ENCODE measurements at places on chromosomes 5 and 9.

DNA sequence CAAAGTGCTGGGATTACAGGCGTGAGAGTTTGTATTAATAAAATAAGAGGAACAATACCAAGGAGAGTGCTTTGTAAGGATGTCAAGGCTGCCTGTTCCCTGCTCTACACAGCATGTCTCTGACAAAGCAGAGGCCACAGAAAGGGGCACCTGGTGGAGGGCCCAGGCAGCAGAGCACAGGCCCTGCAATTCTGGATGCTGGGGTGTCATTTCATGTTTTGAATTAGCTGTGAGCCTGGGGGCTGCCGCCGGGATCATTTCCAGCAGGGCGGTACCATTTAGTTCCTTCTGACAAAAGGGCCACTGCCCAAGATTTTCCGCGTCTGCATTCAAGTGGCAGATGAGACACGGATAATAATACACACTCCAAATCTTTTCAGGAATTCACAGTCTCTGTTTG is 396.9 kb downstream of the GADD45G start:
- DNase-seq = no peak

DNA sequence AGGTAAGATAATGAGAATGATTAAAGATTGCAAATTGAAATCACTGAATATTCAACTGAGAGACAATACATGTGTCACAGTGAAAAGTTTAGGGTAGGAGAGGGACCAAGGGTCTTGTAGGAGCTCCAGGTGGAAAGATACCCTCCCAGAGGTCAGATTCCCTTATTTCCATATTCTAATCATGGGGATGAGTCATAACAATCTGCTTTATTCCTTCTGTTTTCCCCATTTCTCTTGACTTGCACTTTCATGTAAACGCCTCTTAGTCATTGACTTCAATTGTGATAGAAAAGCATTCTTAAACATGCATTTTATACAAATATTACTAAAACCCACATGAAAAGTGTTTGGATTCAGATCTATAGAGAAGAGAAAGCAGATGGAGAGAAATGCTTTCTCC is 81.3 kb upstream of the CTSL start:
- no peak for DNase-seq

DNA sequence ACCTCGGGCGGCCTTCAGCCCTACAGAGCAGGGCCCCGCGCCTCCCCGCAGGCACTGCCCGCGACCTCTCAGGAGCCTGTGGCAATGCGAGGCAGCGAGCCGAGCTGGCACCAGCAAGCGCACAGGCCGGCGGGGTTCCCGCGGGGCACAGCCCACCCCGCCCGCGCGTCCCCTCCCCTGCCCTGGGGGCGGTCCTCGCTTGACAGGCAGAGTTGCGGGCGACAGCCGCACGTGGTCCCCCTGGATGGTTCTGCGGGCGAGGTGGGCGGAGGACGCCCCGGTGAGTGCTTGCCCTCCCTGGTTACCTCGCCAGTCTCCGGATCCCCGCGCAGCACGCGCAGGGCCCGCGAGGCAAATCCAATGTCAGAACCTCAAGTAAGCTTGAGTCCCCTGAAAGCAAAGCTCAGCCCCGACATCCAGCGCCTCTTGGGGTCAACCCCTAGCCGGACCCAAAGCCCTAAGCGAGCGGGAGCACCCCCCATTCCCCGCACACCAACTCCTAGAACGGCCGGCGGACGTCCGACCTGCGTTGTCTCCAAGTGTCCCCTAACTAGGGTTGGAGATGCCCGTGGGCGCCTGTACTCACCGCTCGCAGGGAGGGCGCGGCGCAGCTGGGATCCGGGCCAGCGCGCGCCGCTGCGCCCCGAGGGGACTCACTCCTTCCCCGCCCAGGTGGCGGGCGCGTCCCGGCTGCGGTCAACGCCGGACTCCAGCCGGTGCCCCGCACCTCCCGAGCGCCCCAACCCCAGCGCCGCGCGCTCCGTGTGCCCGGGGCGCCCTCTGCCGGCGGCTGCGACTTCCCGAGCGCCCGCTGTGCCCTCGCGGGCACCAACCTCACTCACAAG is at the start of gene DRD1:
Gene DRD1, minus strand, starts transcription at position 123 of the 845 bp plus-strand sequence. CDS start 1,083 bp downstream, outside the sequence.
- peak; percentile 1 for DNase-seq

GRCh38 chr5:95872346-95873268 is 50.1 kb upstream of the GLRX start:
- no peak for DNase-seq

DNA sequence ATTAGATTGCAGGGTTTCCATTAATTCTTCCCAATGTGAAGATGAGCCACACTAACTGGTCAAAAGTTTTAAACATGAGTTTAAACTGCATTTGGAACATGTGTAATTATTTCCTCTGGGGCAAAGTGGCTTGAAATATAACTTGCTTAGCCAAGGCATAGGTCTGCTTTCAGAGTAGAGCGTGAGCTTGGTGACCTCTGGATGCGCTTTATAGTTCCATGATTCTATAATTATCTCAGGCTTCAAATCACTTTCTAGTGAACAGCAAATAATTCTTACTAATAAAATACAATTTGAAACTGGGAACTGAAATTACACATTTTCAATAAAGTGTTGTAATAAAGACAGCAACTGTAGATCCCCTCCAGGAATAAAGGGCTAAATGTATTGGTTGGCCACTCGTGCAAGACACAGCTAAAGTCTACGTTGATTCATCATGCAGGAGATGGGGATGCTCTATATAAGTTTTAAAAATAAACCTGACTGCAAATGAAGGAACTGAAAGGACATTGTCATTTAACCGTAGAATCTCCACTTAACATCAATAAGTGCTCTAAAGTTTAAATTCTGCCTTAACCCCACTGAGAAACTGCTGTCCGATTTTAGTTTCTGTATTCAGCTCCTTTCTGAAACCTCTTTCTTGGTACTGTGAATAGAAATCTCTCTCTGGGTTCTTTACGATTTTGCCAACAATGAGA is 460.0 kb downstream of the PSAT1 start:
- DNase-seq = no peak

DNA sequence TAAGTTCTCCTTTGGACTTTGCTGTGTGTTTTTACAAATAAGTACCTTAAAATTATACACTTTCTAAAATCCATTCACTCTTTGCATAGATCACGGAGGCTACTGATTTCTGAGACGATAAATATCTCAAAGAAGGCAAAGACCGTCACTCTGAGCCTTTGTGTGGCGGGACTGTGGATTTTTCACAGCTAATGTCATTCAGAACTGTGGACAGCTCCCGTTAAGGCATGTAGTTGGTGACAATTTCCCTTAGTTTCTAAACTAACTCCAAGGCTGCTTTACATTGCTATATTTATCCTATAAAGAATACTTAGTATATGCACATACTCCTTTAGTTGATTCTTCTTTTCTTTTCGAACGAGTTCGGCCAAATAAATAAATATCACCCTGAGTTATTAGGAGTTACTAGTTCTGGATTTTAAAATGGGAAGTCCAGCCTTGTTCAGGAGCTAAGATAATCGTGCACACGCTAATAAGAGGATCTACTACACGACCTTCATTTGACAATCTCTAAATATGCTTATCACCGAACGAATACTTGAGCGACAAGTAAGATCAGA is 1.8 kb downstream of the HCN1 start:
- DNase-seq = no peak

DNA sequence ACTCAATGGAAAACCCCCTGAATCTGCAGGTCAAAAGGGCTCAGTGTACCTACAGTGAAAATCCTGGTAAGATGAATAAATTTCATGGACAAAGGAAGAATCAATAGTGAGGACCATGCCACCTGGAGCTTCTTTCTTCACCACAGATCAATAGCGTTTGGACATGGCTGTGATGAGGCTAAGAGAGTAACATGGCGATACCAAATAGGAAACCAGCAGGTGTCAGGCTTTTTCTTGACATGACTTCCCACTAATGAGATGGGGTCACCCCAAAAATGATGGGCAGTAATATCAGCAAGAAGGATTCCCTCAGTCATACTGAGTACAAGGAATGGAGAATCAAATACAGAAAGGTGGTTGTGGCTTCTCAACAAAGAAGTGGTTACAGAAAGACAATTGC is 208.5 kb upstream of the PLPPR1 start:
- no peak for DNase-seq

- no peak for DNase-seq
Measured at GRCh38 chr9:134518004-134518606, 123.5 kb upstream of the COL5A1 start.

GRCh38 chr5:94263068-94263467 is 355.3 kb downstream of the KIAA0825 start:
- DNase-seq = no peak

DNA sequence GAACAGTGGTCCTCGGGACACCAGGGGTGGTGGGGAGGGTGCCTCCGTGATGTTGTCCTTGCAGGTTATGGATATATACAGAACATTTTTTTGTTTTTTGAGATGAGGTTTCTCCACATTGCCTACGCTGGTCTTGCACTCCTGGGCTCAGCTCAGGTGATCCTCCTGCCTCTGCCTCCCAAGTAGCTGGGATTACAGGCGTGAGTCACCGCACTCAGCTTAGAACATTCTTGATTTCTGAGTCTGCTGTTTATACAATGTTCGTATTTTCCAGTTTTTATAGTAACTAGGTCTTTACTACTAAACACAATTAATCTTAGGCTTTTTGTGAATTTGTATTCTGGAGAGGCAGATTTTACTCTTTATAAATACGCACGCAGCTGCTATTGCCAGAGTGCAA is 6.0 kb downstream of the PMPCA start:
- DNase-seq = no peak

DNA sequence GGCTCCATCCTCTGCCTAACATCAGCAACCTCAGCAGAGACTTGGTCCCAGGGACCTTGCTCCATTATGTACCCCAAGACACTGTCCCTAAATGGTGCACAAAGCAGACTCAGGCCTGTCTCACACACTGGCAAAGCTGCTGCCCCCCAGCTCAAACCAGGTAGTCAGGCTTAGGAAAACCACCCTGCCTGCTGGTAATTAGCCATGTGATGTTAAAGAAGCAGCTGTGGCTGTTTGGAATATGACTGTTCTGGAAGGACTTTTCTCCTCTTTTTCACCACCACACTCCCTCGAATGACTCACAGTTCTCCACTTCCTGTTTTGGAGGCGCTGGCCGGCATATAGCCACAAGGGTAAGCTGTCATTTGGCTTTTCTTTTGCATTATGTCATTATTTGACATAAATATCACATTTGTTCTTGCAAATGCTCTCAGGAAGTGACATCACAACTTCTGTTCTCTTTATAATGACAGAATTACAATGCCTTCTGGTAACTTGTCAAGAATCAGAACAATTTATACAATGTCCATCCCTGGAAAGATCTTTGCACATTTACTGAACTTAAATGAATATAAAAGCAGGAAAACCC is 113.9 kb downstream of the SUSD1 start:
- DNase-seq = no peak

DNA sequence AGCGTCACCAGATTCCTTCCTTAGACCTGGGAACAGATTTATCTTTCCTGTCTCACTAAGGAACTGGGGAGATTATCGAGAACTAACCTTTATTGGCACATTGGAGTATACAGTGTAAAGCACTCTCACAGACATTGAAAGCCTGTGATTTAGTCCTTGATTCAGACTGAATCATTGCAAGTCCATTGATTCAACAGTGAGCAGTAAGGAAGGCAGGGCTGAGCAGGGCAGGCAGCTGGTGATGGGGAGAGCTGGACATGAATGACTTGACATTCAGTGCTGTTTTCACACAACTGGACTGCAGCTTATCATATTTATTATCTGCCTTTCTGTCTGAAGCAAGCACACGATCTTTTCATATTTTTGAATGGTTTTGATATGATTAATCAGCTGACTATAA is 16.2 kb downstream of the ISOC1 start:
- no peak for DNase-seq

DNA sequence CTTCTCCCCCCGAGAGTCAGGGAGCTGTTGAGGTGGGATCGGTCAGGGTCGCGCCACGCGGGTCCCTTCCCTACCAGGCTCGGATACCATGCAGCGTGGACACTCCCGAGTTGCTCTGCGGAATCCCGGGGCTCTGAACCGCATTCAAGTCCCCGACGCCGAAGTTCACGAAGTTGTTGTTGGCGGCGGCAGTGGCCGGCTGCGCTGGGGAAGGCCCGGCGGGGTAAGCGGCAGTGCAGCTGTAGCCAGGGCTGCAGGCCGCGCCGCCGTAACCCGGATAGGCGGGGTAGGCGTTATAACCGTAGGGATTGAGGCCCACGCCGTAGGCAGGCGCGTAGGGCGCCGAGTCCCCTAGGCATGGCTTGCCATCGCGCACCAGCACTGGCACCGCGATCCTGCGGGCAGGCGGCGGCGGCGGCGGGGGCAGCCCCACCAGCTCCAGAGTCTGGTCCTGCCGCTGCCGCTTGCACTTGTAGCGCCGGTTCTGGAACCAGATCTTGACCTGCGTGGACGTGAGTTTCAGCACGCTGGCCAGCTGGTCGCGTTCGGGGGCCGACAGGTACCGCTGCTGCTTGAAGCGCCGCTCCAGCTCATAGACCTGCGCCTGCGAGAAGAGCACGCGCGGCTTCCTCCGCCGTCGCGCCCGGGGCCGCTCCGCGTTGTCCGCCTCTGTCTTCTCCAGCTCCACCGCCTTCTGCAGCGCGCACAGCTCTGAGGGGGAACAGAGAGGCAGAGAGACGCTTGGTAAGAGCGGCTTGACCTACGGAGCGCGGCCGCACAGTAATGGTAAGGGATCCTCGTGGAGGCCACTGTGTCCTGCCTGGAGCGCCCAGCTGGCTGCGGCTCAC is 2.3 kb downstream of the NKX2-5 start:
- no peak for DNase-seq

DNA sequence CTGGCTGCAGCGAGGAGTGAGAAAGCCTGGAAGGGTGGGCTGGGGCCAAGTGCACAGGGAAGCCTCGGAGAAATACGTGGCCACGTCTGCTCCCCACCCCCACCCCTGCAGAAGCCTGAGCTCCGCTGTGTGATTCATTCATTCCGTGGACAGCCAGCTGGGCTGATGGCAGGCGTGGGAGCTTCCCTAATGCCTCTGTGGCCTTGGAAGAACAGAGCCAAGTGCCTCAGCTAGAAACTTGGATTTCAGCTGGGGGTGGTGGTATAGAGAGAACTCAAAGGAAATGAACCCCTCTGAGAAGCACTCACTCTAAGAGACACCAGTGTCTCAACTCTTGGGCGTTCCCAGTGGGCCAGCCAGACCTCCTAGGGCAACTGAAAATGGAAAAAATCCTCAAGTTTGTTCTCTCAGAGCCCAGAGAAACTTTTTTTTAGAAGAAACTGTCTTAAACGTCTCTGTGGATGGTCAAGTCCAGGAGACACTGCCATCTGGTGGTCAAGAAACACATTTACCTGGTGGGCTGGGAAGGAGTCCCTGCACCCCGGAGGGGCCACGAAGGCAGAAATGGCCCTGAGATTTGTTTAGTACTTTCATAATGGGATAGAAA is 18.0 kb downstream of the ATOX1 start:
- DNase-seq = peak; percentile 19

GRCh38 chr5:141420855-141421488 is at the start of gene PCDHGA11:
PCDHGA11 (plus strand) TSS chr5:141421051; CDS start chr5:141421228, 177 bp downstream.
- no peak for DNase-seq
